ENCODE measurements at places on chromosomes 4 and X. TPM values are rescaled to one million over a fixed set of nuclear protein-coding genes. Genes with fewer than 3 reads are reported as not detected.

DNA sequence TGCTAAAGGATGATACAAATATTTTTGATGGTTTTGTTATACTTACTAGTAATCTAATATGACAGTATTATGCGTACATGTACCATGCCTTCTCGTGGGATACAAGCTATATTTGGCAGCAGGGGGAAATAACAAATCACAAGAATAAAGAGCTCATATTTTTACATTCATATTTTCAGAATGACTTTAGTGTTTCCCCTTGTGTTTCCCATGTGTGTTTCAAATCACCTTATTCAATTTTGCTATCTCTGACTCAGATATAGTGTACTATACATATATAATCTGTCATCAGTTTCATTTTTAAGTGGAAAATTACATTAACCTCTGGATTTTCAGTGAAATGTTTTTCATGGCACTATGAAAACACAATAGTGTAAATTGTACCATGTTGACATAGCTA, 146.8 kb downstream of the RPA4 start:
- no peak for DNase-seq

The HPSE gene
- 5.4 TPM for total RNA-seq

The PRSS12 gene
- total RNA-seq = 58.0 TPM

- no peak for DNase-seq
Measured at GRCh38 chrX:38375891-38376290, 23.5 kb downstream of the OTC start.

The N4BP2 gene
- total RNA-seq = 13.2 TPM

The IL3RA gene
- 7.1 TPM for total RNA-seq

The HSD17B11 gene
- total RNA-seq = 339 TPM

The CSAG2 gene
- not detected for total RNA-seq

The FAM47E gene
- 7.8 TPM for total RNA-seq

GRCh38 chrX:155056471-155056870, 14.5 kb downstream of the CMC4 start:
- no peak for DNase-seq

- no peak for DNase-seq
Measured at GRCh38 chrX:150339736-150340135, 23.4 kb upstream of the MAMLD1 start.

The USP17L5 gene
- not detected for total RNA-seq

GRCh38 chr4:176191974-176192373, 3.4 kb downstream of the SPATA4 start:
- no peak for DNase-seq
